ENCODE measurements at places on chromosomes 11 and 22. TPM values are rescaled to one million over a fixed set of nuclear protein-coding genes. Genes with fewer than 3 reads are reported as not detected.

CCDC87 gene
- total RNA-seq: 0.21 TPM

DNA sequence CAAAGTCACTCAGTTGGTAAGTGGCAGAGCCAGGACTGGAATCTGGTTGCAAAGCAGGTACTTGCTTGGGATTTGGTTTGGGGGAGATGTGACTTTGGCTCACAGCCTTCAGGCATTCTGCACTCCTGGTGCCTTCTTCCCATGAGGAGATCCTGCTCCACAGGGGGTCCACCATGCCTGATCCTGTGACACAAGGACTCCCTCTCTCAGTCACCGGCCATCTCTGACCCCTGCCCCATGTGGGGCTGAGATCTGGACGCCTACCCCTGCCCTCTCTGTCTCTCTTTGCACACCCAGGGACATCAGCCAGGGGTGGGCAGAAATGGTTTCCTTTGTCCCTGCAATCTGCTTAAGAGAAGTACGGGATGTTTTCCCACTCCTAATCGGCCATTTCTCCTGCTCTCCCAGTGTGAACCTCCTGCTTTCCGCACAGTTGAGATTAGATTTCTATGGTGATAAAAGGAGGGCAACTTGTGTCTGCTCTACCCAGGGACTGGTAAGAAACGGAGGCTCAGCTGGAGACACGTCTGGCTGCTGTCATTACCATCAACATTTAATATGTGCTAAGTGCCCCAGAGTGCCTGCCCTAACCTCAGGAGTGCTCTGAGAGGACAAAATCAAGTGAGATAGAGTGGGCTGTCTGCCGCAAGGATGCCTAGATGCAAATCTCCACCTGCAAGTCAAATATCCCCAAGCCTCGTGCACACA, 11.1 kb upstream of the FXYD6 start:
- H3K27ac ChIP-seq: no peak overlapping the region
- H3K4me1 ChIP-seq: peaks cover 2% of the 10 kb centered on the region
- H3K36me3 ChIP-seq: no peaks in the 10 kb centered on the region
- no peak overlapping the region for H3K4me3 ChIP-seq
- H3K27me3 ChIP-seq: peaks cover 25% of the 10 kb centered on the region
- DNase-seq: no peak

CDON gene
- total RNA-seq: 1.9 TPM

DNA sequence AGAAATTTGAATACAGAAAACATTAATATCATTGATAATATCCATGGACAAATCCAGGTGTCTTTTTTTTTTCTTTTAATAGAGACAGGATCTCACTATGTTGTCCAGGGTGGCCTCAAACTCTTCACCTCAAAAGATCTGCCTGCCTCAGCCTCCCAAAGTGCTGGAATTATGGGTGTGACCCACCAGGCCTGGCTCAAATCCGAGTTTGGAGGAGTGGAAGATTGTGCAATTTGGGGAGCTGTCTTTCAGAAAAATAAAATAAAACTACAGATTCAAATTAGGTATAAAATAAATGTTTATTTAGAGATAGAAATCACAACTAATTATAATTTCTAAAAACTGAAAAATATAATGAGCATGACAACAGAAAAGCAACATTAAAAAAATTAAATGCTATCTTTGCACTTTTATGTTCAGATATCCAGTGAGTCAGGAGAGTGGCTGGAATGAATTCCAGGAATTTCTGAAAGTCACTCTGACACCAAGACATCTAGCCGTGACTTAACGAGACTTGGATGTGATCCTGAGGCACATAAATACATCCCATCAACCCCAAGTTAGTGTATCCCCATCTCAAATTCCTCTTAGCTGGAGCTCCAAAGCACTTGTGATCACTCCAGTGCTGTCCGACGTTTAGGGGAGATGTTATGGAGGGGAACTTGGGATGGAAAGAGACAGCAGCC, 128.6 kb upstream of the THY1 start:
- no peak overlapping the region for H3K4me3 ChIP-seq
- no peaks in the 10 kb centered on the region for H3K36me3 ChIP-seq
- no peak for DNase-seq
- peaks cover 2% of the 10 kb centered on the region for H3K27me3 ChIP-seq
- H3K27ac ChIP-seq: no peak overlapping the region
- no peaks in the 10 kb centered on the region for H3K4me1 ChIP-seq

DNA sequence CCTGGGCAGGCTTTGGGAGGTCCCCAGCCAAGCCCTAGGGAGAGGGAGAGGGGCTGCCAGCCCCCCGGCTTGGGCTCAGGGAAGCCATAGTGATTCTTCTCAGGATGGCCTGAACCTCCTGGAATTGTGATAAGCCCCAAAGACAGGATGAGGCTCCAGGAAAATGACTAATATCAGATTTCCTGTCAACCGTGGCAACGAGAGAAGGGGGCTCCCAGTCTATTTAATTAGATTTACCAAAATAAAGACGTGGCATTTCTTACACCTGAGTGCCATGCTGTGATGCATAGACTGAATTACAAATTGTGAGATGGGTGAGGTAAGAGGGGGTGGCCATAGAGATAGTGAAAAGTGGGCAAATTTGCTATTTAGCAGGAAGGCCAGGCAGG, 20.4 kb downstream of the SERPINH1 start:
- H3K4me3 ChIP-seq: peak overlapping the region; percentile 66
- no peak for DNase-seq
- peaks cover 10% of the 10 kb centered on the region for H3K4me1 ChIP-seq
- H3K27ac ChIP-seq: no peak overlapping the region
